ENCODE measurements at places on chromosomes 2 and 18. TPM values are rescaled to one million over a fixed set of nuclear protein-coding genes. Genes with fewer than 3 reads are reported as not detected.

GRCh38 chr18:48715711-48716361 lies 177.0 kb downstream of the CTIF start:
- no peaks in the 10 kb centered on the region for H3K36me3 ChIP-seq
- H3K27ac ChIP-seq: no peak overlapping the region
- H3K4me1 ChIP-seq: no peaks in the 10 kb centered on the region

NT5C1B gene
- not detected for total RNA-seq

RAPGEF4 gene
- 26.2 TPM for total RNA-seq

DNA sequence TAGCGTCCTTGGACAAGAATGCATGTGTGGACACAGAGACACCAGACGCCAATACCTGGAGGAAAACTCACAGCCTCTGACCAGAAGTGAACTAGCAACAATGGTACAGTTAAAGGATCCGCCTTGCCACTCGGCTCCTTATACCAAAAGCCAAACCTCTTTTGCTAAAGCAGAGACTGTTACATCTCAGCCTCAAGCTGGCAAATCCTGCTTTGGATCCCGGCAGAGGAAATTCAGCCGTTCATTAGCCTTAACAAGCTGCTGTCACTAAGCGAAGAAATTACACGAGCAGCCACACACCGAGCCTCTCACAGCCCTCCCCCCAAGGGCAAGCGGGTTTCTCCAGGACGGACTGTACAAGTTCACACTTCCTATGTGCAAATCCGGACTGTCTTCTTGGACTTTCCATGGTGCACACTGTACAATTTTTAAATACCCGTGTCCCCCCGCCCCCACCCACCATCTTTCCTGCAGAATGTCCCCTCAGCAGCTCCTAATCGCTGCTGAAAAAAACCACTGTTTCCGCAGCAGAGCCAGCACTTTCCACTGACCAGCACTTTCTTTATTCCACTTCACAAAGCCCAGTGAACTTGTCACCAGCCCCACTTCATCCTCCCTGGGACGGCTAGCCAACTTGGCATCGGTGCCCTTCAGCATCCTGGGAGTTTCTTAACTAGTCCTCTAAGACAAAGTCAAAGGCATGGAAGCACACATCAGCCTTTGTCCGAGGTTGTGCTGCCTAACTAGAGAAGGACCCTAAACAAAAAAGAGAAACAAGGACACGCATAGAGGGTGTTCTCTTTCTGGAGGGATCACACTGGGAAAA lies 1.5 kb downstream of the KLF7 start:
- no peaks in the 10 kb centered on the region for H3K36me3 ChIP-seq
- DNase-seq: peak; percentile 49

SP140 gene
- 0.97 TPM for total RNA-seq

EFEMP1 gene
- 513 TPM for total RNA-seq

GRCh38 chr2:152468899-152469692 lies 134.1 kb downstream of the FMNL2 start:
- H3K27me3 ChIP-seq: no peaks in the 10 kb centered on the region
- H3K27ac ChIP-seq: no peak overlapping the region
- H3K4me1 ChIP-seq: no peaks in the 10 kb centered on the region
- no peak for DNase-seq
- no peaks in the 10 kb centered on the region for H3K36me3 ChIP-seq

- no peak overlapping the region for H3K4me3 ChIP-seq
- no peaks in the 10 kb centered on the region for H3K36me3 ChIP-seq
- DNase-seq: no peak
- H3K27ac ChIP-seq: no peak overlapping the region
Observed at GRCh38 chr2:11877764-11878163, 131.3 kb downstream of the LPIN1 start.

- H3K36me3 ChIP-seq: no peaks in the 10 kb centered on the region
- DNase-seq: peak; percentile 75
- peak overlapping the region; percentile 97 for H3K27ac ChIP-seq
- H3K4me1 ChIP-seq: peaks cover 18% of the 10 kb centered on the region
Observed at GRCh38 chr2:219444566-219445091, 10.0 kb downstream of the SPEG start.

DNA sequence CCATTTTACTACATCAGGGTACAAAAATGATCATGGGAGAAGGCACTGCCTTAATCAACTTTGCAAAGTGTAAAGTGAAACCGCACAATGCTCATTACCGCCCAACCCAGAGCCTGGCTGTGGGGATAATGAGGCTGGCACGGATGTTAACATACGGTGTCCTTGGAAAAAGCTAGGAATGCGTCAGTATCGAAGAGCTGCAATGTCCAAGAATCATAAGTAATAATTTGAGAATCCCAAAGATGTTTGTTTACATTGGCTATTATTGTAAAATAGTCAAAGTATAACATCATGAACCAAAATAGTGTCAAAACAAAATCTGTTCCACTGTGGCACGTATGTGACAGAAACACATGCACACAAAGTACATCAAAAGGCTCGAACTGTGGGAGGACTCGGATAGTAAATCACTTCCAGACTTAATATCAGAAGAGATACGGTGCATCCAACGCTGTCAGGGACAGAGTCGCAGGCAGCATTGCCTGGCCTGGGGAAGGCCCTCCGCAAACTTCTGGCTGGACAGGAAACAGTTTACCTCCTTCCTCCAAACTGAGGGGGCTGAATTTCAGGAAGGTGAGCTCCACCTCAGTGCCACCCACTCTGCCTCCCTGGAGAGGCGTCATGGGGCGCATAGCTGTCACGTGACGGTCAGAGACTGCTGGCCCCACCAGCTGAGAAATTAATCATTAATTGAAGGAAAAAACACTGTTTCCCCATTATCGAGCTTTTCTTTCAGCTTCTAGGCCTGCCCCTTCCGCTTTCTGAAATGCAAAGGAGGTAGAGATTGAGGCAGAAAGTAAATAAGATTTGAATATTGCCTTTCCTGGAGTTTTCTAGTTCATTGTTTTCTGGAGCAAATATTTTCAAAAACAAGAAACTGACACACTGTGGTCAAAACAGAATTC lies 1.8 kb upstream of the ID2 start:
- no peaks in the 10 kb centered on the region for H3K27me3 ChIP-seq
- H3K4me1 ChIP-seq: peaks cover 3% of the 10 kb centered on the region
- no peak overlapping the region for H3K4me3 ChIP-seq
- H3K36me3 ChIP-seq: no peaks in the 10 kb centered on the region
- DNase-seq: no peak

Data from uterus (tissue), 4 donors.